Activated CD4-positive, alpha-beta T cell treated with anti-CD3 and anti-CD28 coated beads for 36 hours (primary cell): ENCODE measurements at places on chromosomes 2 and 18. TPM values are rescaled to one million over a fixed set of nuclear protein-coding genes. Genes with fewer than 3 reads are reported as not detected.

- DNase-seq, result no peak
Observed at GRCh38 chr2:105675841-105676240, 68.9 kb upstream of the NCK2 start.

GRCh38 chr2:113196839-113197238, 23.1 kb downstream of the PSD4 start:
- no peak for DNase-seq

DNA sequence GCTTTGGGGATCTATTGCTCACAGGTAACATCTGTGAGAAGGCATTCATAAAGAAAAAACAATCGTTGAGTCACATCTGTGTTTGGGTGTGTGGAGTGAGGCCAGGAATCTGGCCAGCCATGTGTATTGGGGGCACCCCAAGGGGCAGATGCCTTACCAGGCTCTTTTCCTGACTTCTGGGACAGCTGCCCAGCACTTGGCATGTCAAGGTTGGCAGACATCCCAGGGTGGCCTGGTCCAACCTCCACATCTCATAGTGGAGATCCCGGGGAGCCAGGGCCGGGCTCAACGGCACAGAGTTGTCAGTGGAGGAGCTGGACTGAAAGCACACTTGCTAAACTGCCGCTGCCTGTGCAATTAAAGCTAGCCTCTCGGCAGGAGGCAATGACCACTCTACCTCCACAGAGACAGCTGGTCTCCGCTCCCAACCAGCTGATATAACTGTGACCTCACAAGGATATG, 75.3 kb upstream of the MGAT4A start:
- no peak for DNase-seq

DNA sequence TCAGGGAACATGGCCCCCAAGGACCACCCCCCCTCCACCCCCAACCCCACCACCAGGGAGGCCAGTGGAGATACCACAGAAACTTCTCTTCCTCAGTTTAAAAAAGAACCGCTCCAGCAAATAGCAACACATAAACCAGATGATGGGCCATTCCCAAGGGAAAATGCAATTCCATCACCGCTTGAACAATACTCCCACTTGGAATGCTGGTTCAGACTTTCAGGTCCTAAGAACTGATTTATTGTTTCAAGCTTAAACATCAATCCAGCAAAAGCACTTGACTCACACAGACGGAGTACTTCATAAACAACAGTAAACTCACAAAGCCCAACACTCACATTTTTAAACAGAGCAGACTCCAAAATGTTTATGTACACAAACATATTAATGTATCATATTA, 6.9 kb downstream of the HDAC4 start:
- no peak for DNase-seq

GRCh38 chr2:208872591-208872990, 466.0 kb downstream of the PTH2R start:
- DNase-seq, result no peak

DNA sequence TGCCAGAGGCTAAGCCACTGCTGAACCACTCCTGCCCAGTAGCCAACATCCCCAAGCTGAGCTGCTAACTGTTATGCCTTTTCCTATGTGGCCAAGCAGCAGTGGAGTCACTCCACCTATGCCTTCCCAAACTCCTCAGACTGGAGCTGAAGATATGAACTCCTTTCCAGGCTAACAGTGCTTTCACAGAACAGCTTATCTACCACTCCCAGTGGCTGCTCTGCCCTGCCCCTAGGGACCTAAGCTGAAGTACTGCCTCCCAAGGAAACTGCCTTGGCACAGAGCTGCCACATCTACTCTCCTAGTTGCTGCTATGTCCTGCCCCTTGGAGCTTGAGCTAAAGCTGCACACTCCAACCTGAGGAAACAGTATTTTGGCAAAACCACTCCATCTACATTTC, 275.9 kb downstream of the RBM43 start:
- no peak for DNase-seq

- no peak for DNase-seq
Observed at GRCh38 chr2:157932480-157933159, 56.5 kb upstream of the ACVR1 start.

DNA sequence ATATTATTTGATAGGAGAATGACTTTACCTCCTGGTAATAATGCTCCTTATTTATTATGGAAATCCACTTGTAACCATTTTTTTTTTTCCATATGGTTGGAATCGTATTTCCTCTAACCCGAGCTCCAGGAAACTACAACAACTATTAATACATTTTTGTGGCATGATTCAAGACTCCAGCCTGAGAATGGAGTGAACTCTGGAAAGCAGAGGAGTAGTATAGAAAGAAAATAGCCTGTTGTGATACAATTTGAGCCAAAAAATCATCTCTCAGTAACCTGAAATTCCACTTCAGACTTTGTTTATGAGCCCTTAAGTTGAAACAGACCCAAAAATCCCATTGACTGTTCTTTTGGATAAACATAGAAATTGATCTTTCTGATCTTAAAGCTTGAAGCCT, 921.1 kb downstream of the SOCS6 start:
- DNase-seq, result no peak

DNA sequence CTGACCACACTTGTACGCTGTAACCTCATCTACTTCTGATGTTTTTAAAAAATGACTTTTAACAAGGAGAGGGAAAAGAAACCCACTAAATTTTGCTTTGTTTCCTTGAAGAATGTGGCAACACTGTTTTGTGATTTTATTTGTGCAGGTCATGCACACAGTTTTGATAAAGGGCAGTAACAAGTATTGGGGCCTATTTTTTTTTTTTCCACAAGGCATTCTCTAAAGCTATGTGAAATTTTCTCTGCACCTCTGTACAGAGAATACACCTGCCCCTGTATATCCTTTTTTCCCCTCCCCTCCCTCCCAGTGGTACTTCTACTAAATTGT, 2.1 kb downstream of the RHOB start:
- no peak for DNase-seq

DNA sequence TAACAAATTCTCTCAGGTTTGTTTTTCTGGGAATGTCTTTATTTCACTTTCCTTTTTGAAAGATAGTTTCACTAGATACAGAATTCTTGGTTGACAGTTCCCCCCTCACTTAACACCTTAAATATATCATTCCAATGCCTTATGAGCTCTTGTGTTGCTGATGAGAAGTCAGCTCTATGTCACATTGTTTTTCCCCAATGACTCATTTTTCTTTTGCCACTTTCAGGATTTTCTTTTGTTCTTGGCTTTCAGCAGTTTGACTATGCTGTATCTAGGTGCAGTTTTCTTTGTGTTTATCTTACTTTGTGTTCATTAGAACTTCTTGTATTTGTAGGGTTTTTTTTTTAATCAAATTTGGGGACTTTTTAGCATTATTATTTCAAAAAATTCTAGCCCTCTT, 5.6 kb upstream of the RALBP1 start:
- no peak for DNase-seq

DNA sequence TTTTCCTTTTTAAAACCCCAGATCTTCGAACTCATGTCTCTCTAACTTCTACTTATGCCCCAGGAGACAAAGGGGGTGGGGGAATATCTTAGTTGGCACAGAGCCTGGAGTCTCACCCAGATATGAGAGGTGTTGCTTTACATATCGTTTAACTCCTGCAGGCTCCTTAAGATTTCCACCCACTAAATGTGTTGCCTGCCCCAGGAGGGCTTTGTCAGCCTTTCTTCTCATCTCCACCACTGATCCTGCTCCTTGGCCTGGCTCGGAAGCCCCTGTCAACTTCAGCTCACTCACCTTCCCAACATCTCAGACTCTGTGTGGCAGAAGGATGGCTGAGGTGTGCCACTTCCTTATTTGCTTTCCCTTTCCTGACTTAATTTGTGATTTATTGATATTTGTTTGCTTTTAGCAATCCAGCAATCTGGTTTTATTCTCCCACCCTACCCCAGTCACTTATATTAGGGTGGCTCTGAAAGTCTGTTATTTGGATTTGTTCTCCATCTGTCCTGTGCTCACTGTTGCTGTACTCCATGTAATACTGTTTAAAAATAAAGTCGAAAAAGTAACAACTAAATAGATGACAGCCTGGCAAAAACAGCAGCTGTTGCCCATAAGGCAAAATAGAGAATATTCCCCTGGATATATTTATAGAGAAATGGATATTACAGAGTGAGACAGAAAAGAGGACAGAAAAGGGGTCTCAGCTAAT, 200.6 kb downstream of the ZBTB7C start:
- DNase-seq, result no peak

- DNase-seq, result peak; percentile 58
Observed at GRCh38 chr2:196453613-196454047, 185.9 kb upstream of the CCDC150 start.

DNA sequence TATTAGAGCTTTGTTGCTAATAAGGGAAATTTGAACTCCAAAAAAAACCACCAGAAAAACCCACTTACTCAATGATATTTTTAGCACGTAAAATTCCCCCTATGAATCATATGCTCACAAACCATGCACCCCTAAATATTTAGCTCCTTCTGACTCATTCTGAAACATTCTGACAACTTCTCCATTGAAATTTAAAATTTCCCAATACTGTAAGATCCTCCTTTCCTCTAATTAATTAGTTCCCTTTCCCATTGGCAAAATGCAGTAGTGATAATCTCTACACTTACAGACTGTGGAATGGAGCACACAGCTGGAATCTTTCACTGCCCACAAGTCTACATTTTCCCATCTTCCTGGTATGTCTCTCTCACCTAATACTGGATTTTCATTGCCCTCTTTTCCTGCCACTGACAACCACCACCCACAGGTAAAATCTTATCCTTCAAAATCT, 215.8 kb upstream of the ACVR2A start:
- no peak for DNase-seq

ZNF521 gene
- total RNA-seq, result not detected

ICOS gene
- total RNA-seq, result 161 TPM

ANKRD39 gene
- 23.6 TPM for total RNA-seq

RTP5 gene
- 0.07 TPM for total RNA-seq

DES gene
- not detected for total RNA-seq

ARHGAP28 gene
- not detected for total RNA-seq
